ENCODE measurements at places on chromosomes 13 and 19.

- DNase-seq: no peak
These were observed 9.2 kb downstream of the CLIP3 start for GRCh38 chr19:36023432-36023831.

GRCh38 chr13:79786176-79786575 lies 305.2 kb downstream of the NDFIP2 start:
- DNase-seq: no peak

GRCh38 chr13:109480011-109480955 lies 306.1 kb downstream of the IRS2 start:
- no peak for DNase-seq

GRCh38 chr19:18526316-18526715 lies 4.4 kb upstream of the ELL start:
- DNase-seq: no peak

GRCh38 chr19:5971714-5972354 lies 6.1 kb downstream of the RANBP3 start:
- no peak for DNase-seq

GRCh38 chr13:97215325-97215724 lies 6.8 kb upstream of the MBNL2 start:
- DNase-seq: no peak

- DNase-seq: no peak
These were observed 26.3 kb downstream of the CNFN start for GRCh38 chr19:42363614-42364346.

Measured in HuH-7.5 (cell line).